Upper lobe of right lung (tissue), 1 donor: ENCODE measurements at places on chromosomes 6 and 20.

GRCh38 chr6:159769470-159769869 is 7.6 kb downstream of the ACAT2 start:
- no peak for DNase-seq

DNA sequence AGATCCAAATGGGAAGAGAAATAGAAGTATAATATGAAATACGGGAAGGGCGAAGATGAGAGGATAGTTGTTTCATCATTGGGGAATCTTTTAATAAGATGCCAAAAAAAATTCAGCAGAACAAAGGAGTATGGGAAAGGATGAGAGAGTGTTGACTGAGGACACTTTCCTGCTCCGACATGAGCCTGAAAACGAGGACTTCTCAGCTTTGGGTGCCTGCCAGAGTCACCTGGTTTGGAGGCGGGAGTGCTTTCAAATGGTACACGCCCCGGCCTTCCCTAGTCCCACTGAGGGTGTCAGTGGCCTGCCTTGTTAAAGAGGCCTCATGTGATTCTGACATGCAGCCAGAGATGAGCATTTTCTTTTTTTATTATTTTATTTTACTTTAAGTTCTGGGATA is 250.9 kb downstream of the ANKRD60 start:
- DNase-seq, result no peak

DNA sequence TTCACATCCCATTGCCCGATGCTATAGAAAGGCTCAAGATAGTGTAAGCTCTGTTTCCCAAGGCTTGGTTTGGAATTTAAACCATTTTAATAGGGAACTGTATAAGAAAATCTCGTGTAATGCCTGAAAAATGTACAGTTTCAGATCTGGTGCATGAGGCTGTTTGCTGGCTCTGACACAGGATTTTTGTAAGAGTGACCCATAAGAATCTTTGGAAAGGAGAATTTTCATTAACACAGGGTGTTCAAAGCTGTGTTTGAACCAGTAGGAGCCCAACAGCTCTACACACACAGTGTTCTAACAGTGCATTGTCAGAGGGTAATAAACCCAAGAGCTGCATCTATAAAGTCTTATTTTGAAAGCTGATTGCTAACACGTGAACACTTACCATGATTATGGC is 293.5 kb downstream of the PRL start:
- no peak for DNase-seq

DNA sequence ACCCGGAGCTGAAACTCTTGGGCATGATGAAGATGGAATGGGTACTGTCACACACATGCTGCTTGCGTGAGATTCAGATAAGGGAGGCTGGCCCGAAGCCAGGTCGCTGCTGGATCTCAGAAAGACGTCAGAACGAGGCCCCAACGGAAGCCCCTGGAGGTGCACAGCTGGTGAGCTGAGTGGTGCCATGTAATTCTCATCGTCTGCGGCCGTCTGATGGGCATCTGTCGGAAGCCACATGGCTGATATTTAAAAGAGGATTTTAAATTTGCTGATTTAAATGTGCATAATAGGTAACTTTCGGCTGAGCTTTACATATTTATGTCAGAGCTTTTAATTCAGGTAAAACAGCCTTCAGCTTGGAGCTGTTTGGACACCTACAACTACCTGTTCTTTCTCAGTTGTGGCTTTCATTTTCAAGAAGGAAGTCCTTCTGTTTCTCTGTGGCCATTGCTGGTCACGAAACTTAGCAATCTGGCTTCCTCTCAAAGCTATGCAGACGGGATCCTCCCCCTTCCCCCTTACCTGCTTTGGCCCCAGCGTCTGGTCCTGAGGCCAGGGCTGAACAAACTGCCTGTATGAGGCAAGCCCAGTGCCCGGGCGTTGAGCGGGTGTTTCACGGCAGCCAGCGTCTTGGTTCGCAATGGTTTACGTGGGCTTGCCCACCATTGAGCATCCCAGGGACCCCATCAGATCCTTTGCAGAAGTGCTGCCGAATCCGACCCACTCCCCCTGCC is 9.2 kb downstream of the SLCO4A1 start:
- peak; percentile 78 for DNase-seq

DNA sequence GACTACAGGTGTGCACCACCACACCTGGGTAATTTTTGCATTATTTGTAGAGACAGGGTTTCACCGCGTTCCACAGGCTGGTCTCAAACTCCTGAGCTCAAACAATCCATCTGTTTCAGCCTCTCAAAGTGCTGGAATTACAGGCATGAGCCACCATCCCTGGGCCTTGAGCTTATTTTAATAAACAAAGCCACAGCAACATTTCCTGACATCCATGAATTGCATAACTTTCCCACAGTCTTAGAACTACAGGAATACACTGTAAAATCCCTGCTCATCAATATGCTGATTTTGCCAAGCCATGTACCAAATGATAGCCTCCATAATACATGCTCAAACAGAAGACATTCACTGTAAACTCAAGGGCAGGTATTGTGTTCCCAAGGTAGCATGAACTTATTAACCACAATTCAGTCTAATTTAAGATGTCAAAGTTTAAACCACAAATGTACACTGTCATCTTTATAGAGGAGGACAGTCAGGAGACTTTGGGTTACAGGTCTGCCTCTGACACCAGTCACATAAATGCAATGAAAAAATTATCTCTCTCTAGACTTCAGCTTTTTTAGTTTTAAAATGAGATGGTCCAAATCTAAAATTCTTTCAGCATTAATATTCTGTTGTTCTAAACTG is 40.0 kb downstream of the NUDT3 start:
- no peak for DNase-seq

GRCh38 chr20:10061641-10062040 is 26.9 kb downstream of the ANKEF1 start:
- DNase-seq, result no peak

DNA sequence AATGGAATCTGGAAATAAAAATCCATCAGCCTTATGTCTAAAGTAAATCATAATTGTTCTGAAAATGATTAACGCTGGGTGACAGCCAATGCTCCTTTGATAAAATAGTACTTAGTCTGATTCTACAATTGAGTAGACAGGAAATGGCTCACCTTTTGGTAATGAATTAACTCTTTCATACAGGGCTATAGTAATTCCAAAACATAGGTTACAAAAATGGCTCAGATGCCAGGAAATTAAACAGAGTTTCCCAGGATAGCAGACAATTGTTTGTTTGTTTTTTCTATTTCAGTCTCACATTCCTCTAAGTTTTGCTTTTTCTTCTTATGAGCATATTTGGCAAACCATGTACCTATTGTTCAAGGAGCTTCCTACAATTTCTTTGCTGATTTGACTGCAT is 257.2 kb upstream of the EPHA7 start:
- DNase-seq, result no peak

- DNase-seq, result no peak
These were observed 44.1 kb upstream of the MOXD1 start for GRCh38 chr6:132445201-132445951.

DNA sequence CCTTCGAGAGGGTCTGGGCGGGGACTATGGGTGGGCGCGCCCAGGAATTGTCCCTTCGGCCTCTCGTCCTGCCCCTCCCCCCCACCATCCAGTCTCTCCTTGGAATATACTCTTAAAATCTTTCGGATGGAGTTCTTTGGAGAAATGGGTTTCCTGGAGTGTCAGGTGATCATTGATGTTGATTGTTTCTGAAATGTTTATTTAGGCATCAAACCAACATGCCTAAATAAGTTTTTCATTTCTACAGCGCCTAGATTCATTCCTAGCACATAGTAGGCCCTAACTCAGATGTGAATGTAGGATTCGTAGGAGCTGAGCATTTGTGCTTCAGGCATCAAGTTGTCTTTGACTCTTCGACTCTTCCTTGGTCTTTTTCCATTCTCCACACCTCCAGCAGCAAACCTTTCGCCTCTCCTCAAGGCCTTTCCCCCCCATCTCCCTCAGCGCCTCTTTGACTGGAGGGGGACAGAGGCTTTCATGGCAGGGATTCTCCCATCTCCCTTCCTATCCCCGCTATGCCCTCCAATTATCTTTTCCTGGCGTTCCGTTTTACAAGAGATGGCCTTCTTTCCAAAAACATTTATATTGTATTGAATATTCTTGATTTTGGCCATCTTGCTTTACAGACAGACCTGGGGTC is 610 bp downstream of the CASP8AP2 start:
- no peak for DNase-seq

DNA sequence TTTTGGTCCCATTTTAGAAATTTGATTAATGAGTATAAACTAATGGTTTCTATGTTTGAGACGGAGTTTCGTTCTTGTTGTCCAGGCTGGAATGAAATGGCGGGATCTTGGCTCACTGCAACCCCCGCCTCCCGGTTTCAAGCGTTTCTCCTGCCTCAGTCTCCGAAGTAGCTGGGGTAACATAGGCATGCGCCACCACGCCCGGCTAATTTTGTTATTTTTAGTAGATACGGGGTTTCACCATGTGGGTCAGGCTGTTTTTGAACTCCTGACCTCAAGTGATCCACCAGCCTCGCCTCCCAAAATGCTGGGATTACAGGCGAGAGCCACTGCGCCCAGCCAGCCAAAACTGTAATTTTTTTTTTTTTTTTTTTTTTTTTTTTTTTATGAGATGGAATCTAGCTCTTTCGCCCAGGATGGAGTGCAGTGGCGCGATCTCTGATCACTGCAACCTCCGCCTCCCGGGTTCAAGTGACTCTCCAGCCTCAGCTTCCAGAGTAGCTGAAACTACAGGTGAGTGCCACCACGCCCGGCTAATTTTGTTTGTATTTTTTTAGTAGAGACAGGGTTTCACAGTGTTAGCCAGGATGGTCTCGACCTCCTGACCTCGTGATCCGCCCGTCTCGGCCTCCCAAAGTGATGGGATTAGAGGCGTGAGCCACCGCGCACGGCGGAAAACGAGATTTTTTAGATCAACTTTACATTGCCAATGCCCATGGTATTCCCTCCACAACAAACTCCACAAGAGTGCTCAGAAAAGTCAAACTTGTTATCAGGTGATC is 127.8 kb downstream of the HFE start:
- no peak for DNase-seq

DNA sequence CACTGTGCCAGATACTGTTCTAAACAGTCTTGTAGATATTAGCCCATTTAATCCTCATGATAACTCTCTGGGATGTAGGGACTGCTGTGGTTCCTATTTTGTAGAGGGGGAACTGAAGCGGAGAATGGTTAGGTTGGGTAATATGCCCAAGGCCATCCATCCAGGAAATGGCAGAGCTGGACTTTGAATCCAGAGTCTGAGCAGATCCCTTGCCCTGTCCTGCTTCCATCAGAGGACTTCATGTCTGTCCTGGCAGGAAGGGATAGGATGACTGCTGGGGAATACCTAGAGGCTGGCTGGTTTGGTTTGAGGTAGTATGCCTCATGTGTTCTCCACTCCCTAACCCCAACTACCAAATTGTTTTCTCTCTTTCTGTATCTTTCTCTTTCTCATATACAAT is 44.6 kb downstream of the SAMD5 start:
- DNase-seq, result no peak

DNA sequence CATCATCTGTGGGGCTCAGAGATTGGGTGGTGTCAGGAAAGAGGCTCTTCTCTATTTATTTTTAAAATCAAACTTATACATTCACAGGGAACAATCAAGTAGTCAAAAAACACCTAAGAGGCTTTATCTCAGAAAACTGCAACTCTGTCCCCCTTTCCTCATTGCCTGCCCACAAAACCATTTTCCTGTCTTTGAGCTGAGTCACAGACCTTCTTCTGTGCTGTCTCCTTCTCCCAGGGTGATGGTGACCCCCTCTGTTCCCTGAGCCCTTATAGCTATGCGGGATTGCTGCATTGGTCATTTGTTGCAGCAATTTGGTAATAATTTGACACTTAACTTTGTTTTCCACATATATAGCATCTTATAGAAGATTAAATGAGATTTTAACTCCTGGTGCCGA is 195.2 kb upstream of the PROKR2 start:
- DNase-seq, result no peak

GRCh38 chr6:33299237-33299944 is 649 bp upstream of the RGL2 start:
- DNase-seq, result peak; percentile 95

DNA sequence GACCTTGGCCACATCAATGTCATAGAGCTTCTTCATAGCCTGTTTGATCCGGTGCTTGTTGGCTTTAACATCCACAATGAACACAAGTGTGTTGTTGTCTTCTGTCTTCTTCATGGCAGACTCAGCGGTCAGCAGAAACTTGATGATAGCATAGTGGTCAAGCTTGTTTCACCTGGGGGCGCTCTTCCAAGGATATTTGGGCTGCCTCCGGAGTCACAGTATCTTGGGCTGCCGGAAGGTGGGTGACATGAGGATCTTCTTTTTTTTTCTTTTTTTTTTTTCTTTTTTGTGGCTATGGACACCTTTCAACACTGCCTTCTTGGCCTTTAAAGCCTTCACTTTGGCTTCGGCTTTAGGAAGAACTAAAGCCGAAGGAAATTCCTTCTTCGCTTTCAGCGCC is 244.6 kb downstream of the GJA1 start:
- DNase-seq, result no peak

DNA sequence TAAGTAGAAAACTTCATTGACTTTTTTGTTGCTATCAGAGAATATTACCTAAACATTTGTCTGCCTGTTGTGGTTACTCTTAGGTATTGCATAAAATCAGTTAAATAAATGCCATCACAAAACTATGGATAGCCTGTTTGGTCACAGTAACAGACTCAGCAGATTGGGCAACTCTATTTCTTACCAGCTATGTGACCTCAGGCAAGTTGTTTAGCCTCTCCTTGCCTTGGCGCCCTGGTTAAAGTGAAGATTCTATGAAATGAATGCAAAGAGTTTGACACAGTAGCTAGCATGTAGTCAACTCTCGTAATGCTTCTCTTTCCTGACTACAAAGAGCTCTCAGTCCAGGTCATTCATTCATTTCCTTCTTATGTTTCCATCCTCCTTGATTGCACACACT is 82.5 kb upstream of the ID4 start:
- DNase-seq, result no peak

DNA sequence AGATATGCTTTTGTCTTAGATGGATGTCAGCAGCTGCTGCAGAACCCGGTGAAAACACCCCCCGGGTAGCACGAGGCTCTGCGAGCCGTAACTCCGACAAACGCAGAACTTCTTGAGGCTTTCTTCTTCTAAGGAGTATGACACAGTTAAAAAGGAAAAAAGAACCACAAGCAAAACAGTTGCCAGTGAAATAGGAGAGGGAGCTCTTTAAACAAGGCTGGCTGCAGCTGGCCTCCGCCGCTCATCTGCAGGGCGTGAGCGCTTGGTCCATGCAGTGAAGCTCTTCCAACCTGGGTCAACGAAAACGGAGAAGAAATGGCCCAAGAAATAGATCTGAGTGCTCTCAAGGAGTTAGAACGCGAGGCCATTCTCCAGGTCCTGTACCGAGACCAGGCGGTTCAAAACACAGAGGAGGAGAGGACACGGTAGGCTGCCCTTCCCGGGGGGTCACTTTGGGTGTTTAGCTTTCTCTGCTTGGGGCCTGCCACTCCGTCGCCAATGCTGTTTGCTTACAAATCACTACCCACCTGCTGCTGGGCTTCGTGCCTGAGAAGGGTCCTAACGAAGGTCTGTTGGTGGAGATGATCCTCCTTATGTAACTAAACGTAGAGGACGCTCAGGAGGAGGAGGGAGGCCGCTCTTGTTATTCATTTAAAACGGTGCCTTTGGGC is 13.2 kb downstream of the SYTL3 start:
- no peak for DNase-seq

GRCh38 chr20:17479063-17479657 is 52.0 kb downstream of the BFSP1 start:
- DNase-seq, result no peak

- peak; percentile 93 for DNase-seq
These were observed 23.7 kb downstream of the HLA-A start for GRCh38 chr6:29965873-29966601.

GRCh38 chr20:58109126-58109880 is 119.2 kb downstream of the ANKRD60 start:
- DNase-seq, result no peak

- DNase-seq, result no peak
These were observed 17.6 kb downstream of the SIRPD start for GRCh38 chr20:1539816-1540419.

GRCh38 chr6:153621491-153621890 is 417.5 kb upstream of the OPRM1 start:
- DNase-seq, result no peak
